ENCODE measurements at places on chromosomes 11 and 22. TPM values are rescaled to one million over a fixed set of nuclear protein-coding genes. Genes with fewer than 3 reads are reported as not detected.

Gene KRTAP5-1
- total RNA-seq: not detected

Gene TUB
- total RNA-seq: 0.98 TPM

Gene MUC2
- not detected for total RNA-seq

Gene IFITM2
- total RNA-seq: 49.0 TPM

Gene TBX1
- total RNA-seq: not detected

Gene SCN4B
- total RNA-seq: 0.67 TPM

Gene OR52N4
- not detected for total RNA-seq

Gene BSCL2
- total RNA-seq: 15.1 TPM

Gene FGF19
- not detected for total RNA-seq

Gene SMARCB1
- 15.1 TPM for total RNA-seq

Gene ACRV1
- total RNA-seq: not detected

Gene KRTAP5-7
- total RNA-seq: not detected

- peaks cover 15% of the 10 kb centered on the region for H3K36me3 ChIP-seq
- H3K27me3 ChIP-seq: no peaks in the 10 kb centered on the region
- no peak overlapping the region for H3K27ac ChIP-seq
- H3K4me3 ChIP-seq: no peak overlapping the region
- peak; percentile 63 for DNase-seq
These were observed 1.4 kb upstream of the MAPK11 start for GRCh38 chr22:50271519-50271970.

DNA sequence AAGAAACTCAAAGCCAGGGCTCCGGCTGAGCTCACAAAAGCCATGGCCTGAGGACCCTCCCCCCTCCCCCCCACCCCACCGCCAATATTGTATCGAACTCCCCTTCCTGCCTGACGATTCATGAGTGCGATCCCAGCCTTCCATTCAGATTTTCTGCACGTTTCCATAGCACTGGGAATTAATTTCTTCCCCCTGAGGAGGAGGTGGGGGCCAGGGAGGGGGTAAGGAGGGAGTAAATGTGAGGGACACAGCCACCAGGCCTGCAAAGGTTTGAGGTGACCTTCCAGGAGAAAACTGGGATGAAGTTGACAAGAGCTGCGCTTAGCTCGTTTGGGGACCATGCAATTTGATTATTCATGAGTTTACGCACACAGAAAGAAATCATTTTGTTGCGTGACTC, 527.7 kb downstream of the MN1 start:
- H3K4me3 ChIP-seq: no peak overlapping the region
- no peak for DNase-seq
- H3K27ac ChIP-seq: no peak overlapping the region
- H3K36me3 ChIP-seq: no peaks in the 10 kb centered on the region
- no peaks in the 10 kb centered on the region for H3K4me1 ChIP-seq

DNA sequence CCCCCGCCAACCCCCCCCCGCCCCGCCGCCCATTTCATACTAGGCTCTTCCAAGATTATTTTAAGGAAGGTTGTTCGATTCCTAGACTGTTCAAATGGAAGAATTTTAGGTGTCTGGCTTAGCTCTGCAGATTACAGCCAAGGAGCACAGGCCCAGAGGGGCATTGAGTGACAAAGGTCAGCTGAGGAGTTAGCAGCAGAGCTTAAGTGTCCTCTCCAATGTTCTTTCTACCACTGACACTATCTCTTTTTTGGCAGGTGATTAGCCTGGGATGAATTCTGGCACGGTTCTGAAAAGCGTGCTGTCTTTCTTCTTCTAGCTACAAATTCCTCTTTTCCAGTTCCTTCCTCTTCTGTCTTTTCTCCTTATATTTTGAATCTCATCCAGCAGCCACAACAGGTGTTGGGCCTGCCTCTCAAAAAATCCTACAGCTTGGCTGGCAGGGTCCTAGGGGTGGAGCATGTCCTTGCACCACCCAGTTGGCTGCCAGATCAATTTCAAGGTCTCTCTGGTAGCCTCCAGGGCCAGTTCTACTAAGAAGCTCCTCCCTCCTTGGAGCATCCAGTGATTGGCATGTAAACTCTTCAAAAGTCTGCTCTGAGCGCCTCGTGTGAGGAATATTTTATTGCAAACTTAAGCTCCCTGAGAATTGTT, 23.0 kb downstream of the KCNE3 start:
- H3K27ac ChIP-seq: no peak overlapping the region
- no peaks in the 10 kb centered on the region for H3K36me3 ChIP-seq
- H3K4me1 ChIP-seq: no peaks in the 10 kb centered on the region

DNA sequence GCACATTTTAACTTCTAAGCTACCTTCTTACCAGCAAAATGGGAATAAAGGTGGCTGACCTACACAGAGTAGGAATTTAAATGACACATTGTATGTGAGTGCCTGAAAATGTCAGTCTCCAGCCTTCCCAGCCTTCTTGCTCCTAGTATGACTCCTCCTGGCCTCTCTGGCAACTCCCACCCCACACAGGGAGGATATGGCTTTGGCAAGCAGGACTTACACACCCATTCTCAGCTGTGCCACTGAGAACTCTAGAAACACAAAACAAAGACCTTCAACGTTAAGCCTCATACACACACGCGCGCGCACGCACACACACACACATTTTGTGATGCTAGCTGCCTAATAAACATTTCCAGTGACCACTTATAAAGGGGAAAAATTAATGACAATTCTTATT, 65.8 kb downstream of the PACSIN2 start:
- H3K27me3 ChIP-seq: no peaks in the 10 kb centered on the region
- no peak overlapping the region for H3K4me3 ChIP-seq
- no peak overlapping the region for H3K27ac ChIP-seq
- no peak for DNase-seq
- no peaks in the 10 kb centered on the region for H3K36me3 ChIP-seq
- no peaks in the 10 kb centered on the region for H3K4me1 ChIP-seq

GRCh38 chr11:112477581-112478317, 217.1 kb upstream of the PLET1 start:
- no peak overlapping the region for H3K4me3 ChIP-seq
- no peaks in the 10 kb centered on the region for H3K27me3 ChIP-seq
- no peak for DNase-seq
- no peaks in the 10 kb centered on the region for H3K4me1 ChIP-seq
- no peak overlapping the region for H3K27ac ChIP-seq

- no peak overlapping the region for H3K4me3 ChIP-seq
- H3K36me3 ChIP-seq: peaks cover 3% of the 10 kb centered on the region
- peaks cover 35% of the 10 kb centered on the region for H3K4me1 ChIP-seq
- no peak for DNase-seq
- H3K27me3 ChIP-seq: no peaks in the 10 kb centered on the region
- no peak overlapping the region for H3K27ac ChIP-seq
These were observed 2.1 kb downstream of the ARAP1 start for GRCh38 chr11:72750086-72750485.

GRCh38 chr11:37858398-37858797, 1260.4 kb upstream of the RAG2 start:
- no peak for DNase-seq
- no peak overlapping the region for H3K4me3 ChIP-seq
- no peaks in the 10 kb centered on the region for H3K36me3 ChIP-seq
- H3K27ac ChIP-seq: no peak overlapping the region
- H3K27me3 ChIP-seq: no peaks in the 10 kb centered on the region

GRCh38 chr11:116973270-116973669, 125.0 kb downstream of the SIK3 start:
- H3K4me1 ChIP-seq: peaks cover 6% of the 10 kb centered on the region
- H3K36me3 ChIP-seq: no peaks in the 10 kb centered on the region
- H3K27ac ChIP-seq: no peak overlapping the region
- DNase-seq: no peak
- H3K4me3 ChIP-seq: no peak overlapping the region

DNA sequence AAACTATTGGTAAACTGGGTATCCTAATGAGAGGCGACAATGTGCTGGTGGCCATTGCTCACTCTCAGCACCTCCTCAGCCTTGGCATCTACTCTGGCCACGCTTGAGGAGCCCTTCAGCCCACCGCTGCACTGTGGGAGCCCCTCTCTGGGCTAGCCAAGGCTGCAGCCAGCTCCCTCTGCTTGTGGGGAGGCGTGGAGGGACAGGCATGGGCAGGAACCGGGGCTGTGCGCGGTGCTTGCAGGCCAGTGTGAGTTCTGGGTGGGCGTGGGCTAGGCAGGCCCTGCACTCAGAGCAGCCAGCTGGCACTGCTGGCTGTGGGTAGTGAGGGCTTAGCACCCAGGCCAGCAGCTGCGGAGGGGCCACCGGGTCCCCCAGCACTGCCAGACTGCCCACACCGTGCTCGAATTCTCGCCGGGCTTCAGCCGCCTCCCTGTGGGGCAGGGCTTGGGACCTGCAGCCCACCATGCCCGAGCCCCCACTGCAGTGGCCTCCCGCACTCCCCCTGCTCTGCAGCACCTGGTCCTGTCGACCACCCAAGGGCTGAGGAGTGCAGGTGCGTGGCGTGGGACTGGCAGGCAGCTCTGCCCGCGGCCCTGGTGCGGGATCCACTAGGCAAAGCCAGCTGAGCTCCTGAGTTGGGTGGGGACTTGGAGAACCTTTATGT, 575.9 kb upstream of the ANO3 start:
- H3K27ac ChIP-seq: no peak overlapping the region
- H3K4me3 ChIP-seq: no peak overlapping the region
- DNase-seq: no peak
- H3K4me1 ChIP-seq: no peaks in the 10 kb centered on the region

DNA sequence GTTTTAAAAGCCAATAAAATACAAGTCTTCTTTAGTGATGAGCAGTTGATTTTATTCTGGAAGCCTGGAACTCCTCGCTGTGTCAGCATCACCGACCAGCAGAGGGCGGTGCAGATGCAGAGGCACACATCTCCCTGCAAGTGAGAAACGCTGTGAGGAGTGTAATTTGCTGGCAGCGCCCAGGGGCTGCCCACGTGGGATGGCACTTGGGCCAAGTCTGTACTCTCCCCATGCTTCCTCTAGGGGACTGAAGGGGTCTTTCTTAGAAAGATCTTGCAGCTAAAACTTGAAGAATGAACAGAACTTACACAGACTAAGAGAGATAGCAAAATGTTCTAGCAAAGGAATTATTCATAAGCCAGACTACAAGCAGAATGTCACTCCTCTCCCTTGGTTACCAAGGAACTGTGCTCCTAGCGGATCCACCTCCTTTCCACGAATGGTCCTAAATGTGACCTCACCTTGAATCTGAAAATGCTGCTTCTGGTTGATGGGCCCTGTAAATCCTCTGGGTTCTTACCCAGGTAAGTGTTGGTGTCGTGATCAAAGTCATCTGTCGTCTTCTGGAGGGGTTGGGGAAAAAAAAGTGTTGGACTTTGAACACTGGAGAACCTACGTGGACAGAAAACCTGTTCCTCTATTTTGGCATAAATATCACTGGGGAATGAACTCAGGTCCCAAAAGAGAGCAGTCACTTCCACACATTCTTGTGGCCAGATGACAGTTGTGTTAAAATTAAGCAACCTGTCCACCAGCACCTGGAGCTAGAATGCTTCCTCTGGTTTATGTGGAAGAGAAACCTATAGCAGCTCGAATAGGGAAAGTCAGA, 31.8 kb downstream of the CNTF start:
- peak overlapping the region; percentile 1 for H3K4me3 ChIP-seq
- peaks cover 4% of the 10 kb centered on the region for H3K4me1 ChIP-seq
- no peak overlapping the region for H3K27ac ChIP-seq
- peak; percentile 75 for DNase-seq
- H3K27me3 ChIP-seq: no peaks in the 10 kb centered on the region

DNA sequence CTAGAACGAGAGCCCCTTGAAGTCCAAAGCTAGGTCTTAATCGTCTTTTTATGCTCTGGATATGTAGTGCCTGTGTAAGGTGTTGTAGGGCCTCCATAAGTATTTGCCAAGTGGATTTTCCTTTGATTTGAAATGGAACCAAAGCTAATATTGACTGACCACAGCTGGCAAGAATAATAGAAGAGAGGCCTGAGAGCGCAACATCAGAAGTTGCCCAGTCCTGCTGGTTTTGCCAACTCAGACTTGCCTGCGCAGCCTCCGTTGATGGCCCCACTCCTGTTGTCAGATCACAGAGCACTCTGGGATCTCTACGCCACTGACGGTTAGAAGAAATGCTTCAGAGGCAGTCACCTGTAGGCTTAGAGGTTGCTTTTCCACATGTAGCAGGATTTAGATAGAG, 251.2 kb downstream of the TENM4 start:
- H3K27ac ChIP-seq: no peak overlapping the region
- no peak overlapping the region for H3K4me3 ChIP-seq
- no peaks in the 10 kb centered on the region for H3K36me3 ChIP-seq
- H3K27me3 ChIP-seq: no peaks in the 10 kb centered on the region

- H3K4me1 ChIP-seq: peaks cover 7% of the 10 kb centered on the region
- H3K4me3 ChIP-seq: no peak overlapping the region
- DNase-seq: no peak
- no peaks in the 10 kb centered on the region for H3K27me3 ChIP-seq
- no peaks in the 10 kb centered on the region for H3K36me3 ChIP-seq
These were observed 47.1 kb upstream of the ARHGAP32 start for GRCh38 chr11:129239207-129239606.

- H3K4me3 ChIP-seq: no peak overlapping the region
- H3K36me3 ChIP-seq: no peaks in the 10 kb centered on the region
- DNase-seq: no peak
- no peaks in the 10 kb centered on the region for H3K27me3 ChIP-seq
- no peaks in the 10 kb centered on the region for H3K4me1 ChIP-seq
These were observed 9.2 kb upstream of the PIWIL4 start for GRCh38 chr11:94557992-94558391.

- no peaks in the 10 kb centered on the region for H3K4me1 ChIP-seq
- no peak overlapping the region for H3K4me3 ChIP-seq
- H3K27me3 ChIP-seq: no peaks in the 10 kb centered on the region
- no peak overlapping the region for H3K27ac ChIP-seq
- H3K36me3 ChIP-seq: no peaks in the 10 kb centered on the region
These were observed 108.2 kb downstream of the SLC36A4 start for GRCh38 chr11:93089474-93090102.

DNA sequence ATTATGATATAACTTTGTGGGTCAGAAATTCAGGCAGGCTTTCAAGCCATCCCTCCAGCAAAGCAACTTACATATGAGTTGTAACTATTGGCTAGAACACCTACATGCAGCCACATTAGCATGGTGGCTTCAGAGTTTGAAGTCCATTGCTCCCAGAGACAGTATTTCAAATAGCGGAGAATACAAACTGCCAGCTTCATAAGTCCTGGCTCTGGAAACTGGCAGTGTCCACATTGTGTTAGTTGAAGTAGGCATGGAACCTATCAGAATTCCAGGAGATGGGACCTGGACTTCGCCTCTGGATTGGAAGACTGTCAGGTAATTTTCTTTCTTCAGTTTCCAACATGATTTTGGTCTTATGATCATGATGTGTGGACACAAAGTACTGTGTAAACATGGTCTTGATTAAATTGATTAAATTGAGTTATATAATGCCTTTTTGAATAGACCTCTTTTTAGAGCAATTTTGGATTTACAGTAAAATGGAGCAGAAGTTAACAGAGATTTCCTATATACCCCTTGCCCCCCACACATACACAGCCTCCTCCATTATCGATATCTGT, 209.9 kb upstream of the NAV2 start:
- no peaks in the 10 kb centered on the region for H3K27me3 ChIP-seq
- no peak overlapping the region for H3K4me3 ChIP-seq
- H3K36me3 ChIP-seq: no peaks in the 10 kb centered on the region
